Activated CD8-positive, alpha-beta memory T cell treated with anti-CD3 and anti-CD28 coated beads for 1 hour (primary cell): ENCODE measurements at places on chromosomes 5 and 9.

DNA sequence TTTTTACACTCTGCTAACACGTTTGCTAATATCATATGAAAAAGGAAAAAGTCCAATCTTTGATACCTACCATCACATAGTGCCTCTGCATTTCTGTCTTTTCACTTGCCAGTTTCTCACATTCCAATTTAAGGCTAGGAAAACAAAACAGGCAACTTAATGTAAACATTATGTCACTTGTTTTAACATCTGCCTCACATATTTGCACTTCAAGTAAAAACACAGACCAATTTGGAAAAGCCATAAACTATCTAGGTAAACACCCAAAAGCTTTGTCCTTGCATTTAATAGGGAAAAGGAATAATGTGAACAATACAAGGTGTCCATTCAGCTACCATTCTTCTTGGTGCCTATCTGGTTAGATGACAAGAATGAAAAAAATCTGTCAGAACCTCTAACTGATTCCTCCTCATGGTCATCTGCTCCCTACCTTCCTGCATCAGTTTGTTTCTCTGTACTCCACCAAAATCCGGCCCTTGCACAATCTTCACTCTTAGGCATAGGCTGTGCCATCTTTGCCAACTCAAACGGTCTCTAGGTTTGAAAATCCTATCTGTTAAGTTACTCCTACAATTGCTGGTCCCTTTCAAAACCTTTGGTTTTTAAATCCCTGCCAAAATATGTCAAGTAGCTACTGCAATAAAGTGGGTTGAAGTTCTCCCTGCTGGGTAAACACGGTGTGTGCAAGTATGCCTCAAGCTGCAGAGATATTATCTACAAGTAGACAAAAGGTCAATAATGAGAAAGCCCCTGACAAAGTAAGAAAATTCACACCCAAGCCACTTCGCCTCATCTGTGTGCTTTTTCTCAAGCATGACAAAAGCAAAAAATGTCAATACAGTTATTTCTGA lies 3.4 kb downstream of the TLE1 start:
- DNase-seq = no peak

GRCh38 chr5:61981886-61982285 lies 324.1 kb upstream of the KIF2A start:
- no peak for DNase-seq

DNA sequence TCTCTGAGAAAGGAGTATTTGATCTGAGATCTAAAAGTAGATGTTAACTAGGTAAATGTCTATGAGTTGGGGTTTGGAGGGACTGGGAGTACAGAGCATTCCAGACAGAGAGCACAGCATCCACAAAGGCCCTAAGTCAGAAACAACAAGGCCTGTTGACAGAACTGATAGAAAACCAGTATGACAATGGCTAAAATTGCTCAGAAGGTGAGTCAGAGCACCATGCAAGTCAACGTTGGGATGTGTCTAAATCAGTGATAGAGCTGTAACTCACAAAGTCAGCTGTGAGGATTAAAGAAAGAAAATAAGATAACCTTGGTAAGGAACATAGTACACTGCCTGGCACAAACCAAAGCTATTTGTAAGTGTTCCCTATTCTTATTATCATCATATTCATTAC lies 124.0 kb downstream of the CETN3 start:
- DNase-seq = no peak

GRCh38 chr5:142065273-142065672 lies 43.3 kb upstream of the NDFIP1 start:
- DNase-seq = no peak

DNA sequence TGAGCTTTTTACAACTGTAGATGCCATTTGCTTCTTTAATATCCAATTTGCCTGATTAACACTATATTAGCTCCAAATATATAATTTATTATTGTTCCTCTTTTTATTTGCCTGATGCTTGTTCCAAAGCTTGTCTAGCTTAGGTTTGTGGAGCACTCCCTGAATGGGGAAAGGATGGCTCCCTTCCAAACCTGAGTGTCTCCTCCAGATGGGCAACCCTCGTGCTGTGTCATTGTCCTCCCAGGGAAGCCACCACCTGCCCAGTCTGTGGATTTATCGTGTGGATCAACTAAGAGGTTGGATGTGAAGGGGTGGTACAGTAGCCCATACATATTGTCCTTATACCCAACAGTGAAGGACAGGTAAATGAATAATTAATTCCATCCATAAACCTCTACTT lies 404.9 kb downstream of the CDK5RAP2 start:
- DNase-seq = no peak

- no peak for DNase-seq
Measured at GRCh38 chr5:14467886-14468285, 113.7 kb upstream of the OTULINL start.

DNA sequence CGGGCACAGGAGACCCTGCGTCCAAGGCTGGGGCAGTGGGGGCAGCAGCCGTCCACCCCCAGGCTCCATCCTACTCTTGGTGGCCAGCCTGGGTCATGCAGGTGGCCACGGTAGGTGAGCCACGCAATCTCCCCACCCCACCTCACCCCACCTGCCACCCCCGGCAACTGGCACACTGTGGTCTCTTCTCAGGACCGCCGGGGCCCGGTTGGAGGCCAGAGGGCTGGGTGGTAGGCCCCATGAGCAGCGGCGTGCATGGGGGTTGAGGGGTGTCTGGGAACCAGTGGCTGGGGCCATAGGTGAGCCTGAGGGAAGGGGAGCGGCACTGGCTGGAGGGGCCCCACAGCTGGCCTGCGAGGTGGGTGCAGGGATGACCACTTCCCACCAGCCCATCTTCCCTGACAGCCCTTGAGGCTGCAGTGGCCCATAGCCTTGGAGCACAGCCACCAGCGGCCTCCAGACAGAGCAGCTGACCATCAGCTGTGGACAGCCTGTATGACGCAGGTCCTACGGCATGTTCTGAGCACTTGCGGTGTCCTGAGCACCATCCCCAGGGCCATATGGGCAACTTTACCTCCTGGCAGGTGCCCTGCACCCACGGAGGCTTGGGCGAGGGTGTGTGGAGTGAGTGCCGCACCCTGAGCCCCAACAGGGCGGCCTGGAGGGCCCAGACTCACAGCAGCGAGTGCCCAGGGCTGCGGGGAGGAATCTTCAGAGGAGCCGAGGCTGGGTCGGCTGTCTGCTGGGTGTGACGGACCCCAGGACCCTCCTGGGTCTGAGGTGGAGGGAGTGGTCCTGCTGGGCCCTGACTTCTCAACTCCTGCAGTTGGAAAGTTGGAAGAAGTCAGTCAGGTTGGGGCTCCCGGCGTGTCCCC lies 47.4 kb downstream of the KCNT1 start:
- DNase-seq = no peak

DNA sequence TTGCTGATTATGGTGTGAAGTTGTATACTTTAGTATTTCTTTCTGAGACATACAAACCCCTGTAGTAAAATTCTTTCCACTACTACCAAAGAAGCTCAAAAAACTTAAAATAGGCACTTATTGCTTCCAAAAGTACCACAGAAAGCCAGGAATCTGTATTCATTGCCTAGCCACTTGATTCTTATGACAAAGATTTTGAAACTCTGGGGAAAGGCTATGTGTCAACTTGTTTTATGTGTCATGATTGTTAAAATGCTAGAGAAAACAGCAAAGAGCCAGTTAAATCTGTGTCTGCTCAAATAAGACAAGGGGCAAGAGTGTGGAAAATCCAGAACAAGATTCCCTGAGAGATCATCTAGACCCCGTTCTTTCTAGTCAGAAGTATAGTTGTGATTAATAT lies 6.0 kb downstream of the KIF2A start:
- DNase-seq = no peak
